ENCODE measurements at places on chromosomes 1 and 21.
A peak's percentile ranks its signal among the peaks of the same experiment; 100 is the strongest.

DNA sequence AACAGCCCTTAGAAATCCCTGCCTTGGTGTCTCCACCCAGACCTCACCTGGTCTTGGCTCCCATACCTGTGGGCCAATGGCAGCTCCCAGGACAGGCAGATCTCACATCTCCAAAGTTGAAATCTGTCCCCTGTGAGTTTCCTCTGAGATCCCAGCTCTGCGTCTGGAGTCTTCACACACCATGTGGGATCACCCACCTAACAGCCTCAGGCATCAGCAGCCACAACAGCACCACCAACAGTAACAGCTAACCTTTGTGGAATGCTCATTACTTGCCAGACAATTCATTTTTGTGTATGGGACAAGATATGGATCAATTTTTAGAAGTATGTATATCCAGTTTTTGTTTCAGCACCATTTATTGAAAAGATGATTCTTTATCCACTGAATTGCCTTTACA is 523.2 kb downstream of the MATN1 start:
- DNase-seq, result no peak

DNA sequence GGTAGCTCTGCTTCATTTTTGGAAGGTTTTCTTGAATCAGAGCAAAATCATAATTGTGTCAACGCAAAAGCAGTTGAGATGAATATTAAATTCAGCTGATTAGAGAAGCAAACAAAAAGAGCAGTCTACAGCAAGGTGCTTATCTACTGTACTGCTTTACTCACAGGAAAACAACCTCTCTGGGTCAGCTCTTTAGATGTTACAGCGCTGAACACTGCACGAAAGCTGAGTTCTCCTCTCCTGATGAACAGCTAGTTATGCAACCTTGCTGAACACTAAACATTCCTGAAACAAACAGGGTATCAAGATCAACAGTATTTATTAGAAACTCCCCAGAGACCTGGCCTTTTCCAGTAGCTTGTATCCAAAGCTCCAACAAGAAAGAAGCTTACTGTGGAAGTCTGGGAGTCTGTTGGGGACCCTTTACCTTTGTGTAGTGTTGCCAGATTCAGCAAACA is 41.3 kb downstream of the TBCE start:
- DNase-seq, result no peak

DNA sequence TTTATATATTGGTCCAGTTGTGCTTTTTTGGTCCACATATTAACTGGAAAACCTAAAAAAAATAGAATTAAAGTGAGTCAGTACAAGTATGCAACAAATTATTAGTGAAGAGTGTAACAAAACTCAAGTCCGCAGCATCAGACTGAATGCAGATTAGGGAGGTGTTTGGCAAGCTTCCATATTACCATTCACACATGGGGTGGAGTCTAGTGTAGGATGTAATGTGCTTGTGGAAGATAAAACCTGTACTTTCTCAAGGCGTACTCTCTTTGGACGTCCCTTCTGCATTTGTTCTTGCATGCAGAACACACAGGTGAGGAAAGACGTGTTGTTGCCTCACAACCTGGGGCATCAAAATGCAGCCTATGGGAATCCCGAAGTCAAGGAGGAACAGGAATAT is 668.7 kb downstream of the MRPL39 start:
- peak; percentile 1 for DNase-seq

- peak; percentile 50 for DNase-seq
Measured at GRCh38 chr1:180953291-180954004, 40.8 kb downstream of the KIAA1614 start.

GRCh38 chr21:43300496-43301408 is 126.2 kb downstream of the SIK1 start:
- DNase-seq, result no peak

DNA sequence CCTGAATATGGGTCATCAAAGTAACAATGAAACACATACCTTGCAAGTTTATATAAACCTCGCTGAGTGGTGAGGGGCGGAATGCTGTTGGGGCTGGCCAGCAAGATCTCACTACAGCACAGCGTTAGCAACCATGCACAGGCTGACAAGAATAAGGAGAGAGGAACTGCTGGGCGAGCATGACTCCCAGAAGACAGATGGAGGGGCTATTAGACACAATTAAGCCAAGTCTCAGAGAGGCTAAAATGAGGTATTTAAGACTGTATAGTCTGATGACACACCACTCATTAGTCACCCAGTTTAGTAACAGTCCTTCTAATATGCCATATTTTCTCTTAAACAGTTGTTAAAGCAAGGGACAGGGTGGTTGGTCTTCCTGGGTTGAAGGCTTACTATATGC is 340.2 kb upstream of the NR5A2 start:
- no peak for DNase-seq

Measured in NCI-H1092 (cell line).